ENCODE measurements at places on chromosomes 2 and 18.

GRCh38 chr2:63872571-63873328, 31.1 kb downstream of the UGP2 start:
- DNase-seq = no peak

GRCh38 chr2:118186858-118187254, 98.6 kb downstream of the INSIG2 start:
- DNase-seq = no peak

- DNase-seq = no peak
These were observed 96.9 kb downstream of the COPS8 start for GRCh38 chr2:237182422-237183123.

- peak; percentile 29 for DNase-seq
These were observed 980 bp upstream of the PDE6D start for GRCh38 chr2:231781798-231782726.

- DNase-seq = peak; percentile 76
These were observed 47.6 kb downstream of the PDCL3 start for GRCh38 chr2:100610381-100610831.

DNA sequence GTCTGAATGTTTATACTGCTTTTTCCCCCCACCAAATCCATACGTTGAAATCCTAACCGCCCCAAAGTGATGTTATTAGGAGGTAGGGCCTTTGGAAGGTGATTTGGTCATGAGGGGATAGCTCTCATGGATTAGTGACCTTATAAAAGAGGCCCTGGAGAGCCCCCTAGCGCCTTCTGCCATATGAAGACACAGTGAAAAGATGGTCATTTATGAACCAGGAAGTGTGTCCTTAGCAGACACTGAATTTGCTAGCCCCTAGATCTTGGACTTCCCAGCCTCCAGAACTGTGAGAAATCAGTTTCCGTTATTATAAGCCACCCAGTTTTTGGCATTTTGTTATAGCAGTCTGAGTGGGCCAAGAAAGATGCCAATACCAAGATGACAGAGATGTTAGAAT, 7.2 kb upstream of the TSN start:
- DNase-seq = peak; percentile 67

DNA sequence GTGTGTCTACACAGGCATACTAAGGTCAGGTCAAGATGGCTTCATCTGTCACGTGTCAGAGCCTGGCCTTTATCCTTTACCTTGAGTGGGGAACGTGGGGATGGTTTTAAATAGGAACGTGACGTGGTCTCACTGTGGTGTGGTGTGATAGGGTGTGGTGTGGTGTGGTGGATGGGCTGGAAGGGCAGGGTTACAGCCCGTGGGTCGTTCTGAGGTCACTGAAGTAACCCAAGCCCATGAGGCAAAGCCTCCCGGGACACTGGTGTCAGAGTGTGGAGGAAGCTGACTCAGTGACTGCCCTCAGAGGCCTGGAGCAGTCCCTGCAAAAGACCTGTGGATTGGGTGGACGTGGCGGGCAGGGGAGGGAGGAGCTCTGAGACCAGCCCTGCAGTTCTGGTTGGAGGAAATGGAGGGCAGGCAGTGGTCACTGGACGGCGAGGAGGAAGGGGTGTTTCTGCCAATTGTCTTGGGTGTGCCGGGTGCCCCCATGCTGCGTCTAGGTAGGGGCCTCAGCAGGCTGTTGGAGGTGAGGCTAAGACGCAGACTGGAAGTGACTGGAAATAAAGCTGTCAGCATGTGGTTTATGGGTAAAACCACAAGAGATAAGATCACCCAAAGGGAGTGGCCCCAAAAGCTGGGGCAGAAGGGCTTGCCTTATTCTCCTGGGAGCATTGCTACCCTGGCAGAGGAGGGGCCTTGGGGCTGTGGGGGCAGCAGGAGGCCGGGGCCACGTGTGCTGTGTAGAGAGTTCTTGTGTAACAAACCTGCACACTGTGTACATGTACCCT, 84.8 kb downstream of the SH3RF3 start:
- DNase-seq = no peak

GRCh38 chr2:138948070-138948539, 167.9 kb upstream of the NXPH2 start:
- DNase-seq = no peak

GRCh38 chr2:8805278-8806210, 31.9 kb downstream of the KIDINS220 start:
- DNase-seq = no peak

DNA sequence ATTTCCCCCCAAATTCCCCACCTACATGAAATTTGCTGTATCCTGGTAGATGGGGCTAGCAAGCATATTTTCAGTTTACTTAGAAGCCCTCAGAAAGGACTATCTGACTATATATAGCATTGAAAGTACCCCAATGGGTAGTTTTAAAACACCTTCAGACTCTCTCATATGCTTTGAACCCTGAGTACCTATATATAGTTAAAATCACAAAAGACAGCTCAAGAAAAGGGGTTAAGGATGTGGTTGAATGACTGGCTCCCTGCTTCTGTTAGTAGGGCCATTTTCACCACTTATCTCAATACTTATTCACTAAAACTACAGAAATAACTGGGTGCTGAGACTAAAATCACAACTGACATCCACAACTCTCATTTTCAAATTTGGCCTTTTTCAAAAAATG, 18.5 kb downstream of the WDPCP start:
- DNase-seq = no peak

DNA sequence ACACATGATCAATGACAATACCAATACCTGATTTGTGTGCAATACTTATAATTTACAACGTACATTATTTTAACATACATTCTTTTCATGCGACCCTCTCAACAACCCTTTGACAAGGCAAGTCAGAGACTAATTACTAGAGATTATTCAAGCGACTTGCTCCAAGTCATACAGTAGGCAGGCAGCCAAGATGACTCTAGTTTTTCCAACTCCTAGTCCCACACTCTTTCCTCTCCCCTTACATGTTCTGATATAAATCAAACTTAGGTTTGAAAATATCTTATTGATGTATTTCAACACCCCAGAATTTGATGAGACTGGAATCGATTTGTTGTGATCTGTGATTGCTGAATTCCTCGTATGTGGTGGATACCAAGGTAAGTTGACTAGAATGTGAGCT, 8.0 kb upstream of the CYP27C1 start:
- DNase-seq = no peak

- DNase-seq = no peak
These were observed 491.3 kb downstream of the IRS1 start for GRCh38 chr2:226308323-226308680.

GRCh38 chr2:203706403-203706802, at the start of gene CD28:
Gene CD28, plus strand, starts transcription at chr2:203706639. Its CDS starts 58 bp downstream, at chr2:203706697.
- DNase-seq = no peak

GRCh38 chr18:33146014-33146413, 294.5 kb downstream of the CCDC178 start:
- DNase-seq = no peak

DNA sequence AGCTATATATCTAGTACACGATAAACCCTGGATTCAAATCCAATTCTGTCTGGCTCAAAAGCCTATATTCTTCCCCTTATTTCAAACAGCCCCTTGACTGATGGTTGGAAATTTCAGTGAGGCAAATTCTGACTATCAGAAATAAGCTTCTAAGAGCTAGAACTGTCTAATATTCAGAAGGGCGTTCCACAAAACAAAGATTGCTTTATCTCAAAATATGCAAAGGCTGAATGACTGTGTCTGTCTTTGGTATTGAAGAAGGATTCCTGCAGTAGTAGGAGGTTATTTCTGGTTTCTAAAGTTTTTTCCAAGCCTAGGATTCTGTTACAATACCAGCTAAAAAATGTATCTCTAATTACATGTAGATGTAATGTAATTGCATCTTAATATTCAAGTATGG, 31.1 kb downstream of the DRC1 start:
- no peak for DNase-seq

DNA sequence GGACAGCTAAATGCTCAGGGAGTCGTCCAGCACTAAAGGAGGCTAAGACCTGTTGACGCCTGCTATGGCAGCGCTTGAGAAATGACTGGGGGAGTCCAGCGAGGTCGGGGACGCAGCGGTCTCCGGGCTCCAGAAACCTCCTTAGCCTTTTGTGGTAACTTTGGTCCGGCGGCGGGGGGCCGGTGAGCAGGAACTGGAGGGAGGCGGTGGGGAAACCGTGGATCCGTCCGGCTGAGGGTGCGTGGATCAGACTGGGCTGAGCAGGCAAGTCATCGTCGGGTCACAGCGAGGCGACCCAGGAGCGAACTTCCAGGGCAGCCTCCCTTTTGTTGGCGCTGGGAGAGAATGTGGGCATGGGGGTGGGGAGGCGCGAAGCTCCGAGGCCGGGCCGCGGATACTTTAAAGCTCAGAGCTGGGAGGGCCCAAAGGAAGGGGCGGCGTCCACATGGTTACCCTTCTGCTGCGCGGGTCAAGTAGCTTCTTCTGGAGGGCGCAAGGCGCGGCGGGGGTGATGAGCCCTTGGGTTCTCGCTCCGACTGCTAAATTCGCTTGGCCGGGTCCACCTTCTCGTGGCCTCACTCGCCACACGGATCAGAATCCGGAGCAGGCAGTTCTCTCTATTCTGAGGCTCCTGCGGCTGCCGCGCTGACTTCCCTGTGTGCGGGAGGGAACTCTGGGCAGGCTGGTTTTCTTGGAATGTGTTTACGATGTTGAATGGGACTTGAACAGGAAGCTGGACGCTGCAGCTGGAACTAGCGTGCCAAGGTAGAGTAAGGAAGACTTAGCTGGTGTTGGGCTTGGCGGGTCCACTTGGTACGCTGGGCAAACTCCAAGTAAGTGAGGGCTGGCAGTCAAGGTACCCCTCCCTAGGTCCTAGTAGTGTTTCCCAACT, 920 bp downstream of the GULP1 start:
- DNase-seq = peak; percentile 90

- DNase-seq = no peak
These were observed 245.9 kb downstream of the TFCP2L1 start for GRCh38 chr2:121038891-121039616.

- DNase-seq = no peak
These were observed 113.3 kb upstream of the EPC2 start for GRCh38 chr2:148531235-148531634.

DNA sequence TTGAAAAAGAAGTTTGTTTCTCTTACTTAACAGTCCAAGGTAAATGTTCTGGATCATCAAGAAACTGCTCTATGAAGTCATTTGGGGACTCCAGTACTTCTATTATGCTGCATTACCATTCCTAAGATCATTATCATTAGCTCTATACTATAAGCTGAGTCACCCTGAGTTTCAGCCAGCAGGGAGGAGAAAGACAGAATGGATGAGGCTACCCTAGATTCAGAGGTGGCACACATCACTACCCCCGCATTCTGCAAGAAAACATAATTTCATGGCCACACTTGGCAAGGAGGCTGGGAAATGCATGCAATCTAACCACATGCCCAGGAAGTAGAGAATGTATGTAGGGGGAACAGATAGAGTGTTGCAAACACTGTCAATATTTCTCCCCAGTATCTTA, 16.6 kb upstream of the LNPK start:
- DNase-seq = no peak

- DNase-seq = no peak
These were observed 887.5 kb upstream of the NRXN1 start for GRCh38 chr2:51919395-51919794.

DNA sequence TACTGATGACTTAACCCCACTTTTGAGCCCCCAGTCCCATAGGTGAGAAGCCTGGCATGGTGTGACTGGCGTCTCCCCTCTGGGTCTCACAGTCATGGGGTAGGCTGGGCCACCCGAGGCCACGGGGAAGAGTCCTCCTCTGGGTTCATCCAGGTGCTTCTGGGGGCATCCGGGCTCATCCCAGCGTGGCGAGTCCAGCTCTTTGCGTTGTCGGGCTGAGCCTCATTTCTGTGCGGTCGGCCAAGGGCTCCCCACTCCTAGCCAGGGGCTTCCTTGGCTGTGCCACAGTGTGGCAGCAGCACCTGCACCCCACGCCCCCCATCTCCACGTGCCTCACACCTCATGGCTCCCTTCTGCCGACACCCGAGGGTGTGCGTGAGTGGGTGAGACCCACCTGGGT, 27.6 kb upstream of the SNED1 start:
- no peak for DNase-seq

DNA sequence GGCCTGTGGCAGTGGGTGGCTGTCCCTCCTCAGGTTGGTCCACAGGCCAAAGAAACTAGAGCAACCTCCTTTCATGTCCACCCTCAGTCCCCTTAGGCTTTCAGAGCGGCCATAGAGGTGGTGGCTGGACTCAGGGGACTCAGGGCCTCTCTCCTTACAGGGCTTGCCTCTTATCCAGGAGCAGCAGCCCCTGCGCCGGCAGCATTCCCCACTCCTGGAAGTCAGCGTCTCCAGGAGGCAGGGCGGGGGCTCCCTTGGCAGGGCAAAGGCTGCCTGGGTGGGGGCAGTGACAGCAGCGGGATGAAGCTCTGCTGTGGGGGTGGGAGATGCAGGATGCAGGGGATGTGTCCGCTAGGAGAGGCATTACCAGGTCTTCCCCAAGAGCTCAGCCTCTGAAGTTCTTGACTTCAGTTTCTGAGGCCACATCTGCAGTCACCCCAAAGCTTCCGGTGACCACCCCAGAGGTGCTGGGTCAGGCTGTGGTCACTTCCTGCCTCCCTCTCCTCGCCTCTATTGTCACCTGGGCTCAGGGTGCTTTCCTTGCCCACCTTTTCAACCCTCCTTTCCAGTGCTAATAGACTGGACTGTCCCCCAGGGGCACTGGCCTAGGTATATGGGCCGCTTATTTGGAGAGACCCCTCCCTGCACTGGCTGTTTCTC, 8.6 kb upstream of the GPR55 start:
- DNase-seq = no peak

- DNase-seq = peak; percentile 10
These were observed 964.7 kb upstream of the ZEB2 start for GRCh38 chr2:145484448-145485097.

GRCh38 chr2:234438305-234438977, 58.4 kb downstream of the ARL4C start:
- DNase-seq = no peak

GRCh38 chr18:22493940-22494339, 76.2 kb upstream of the CTAGE1 start:
- DNase-seq = no peak

DNA sequence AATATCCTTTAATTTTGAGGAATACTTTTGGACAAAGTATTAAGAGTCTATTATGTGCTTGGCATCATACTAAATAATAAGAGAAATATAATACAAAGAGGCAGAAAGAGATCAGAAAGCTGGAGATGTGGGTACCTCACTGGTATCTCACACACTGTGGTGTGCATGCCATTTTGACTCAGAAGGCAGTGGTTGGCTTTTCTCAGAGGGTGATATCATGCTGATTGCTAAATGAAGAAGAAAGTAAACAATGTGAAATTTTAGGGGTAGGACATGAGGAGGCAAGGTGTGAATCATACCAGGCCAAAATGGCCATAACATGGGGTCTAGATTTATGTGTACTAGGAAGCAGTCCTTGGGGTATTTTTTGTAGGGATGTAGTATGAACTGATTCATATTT, 16.6 kb upstream of the SPOPL start:
- no peak for DNase-seq

DNA sequence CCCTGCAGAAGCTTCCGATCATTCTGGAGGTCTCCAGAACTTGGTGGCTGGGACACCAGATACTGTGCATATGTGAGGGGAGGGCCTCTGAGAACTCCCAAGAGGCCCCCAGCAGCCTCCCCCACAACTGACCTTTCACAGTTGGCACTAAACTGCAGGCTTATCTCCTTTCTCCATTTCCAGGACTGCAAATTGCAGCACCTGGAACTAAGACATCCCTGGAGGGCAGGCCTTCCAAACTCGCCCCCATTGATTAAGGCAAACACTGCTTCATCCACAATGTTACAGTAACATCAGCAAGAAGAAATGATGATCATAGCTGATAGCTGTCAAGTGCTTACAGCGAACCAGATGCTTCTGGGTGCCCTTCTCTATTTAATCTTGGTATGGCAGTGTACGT, 67.9 kb downstream of the TGOLN2 start:
- no peak for DNase-seq

GRCh38 chr2:19580830-19581229, 222.4 kb upstream of the OSR1 start:
- DNase-seq = no peak

- DNase-seq = peak; percentile 72
These were observed at the start of gene ST6GAL2 for GRCh38 chr2:106885971-106886915. Gene ST6GAL2, minus strand, starts transcription at chr2:106886167. Its CDS starts 42,190 bp downstream, at chr2:106843977.
